ENCODE measurements at places on chromosomes 6 and 20.

DNA sequence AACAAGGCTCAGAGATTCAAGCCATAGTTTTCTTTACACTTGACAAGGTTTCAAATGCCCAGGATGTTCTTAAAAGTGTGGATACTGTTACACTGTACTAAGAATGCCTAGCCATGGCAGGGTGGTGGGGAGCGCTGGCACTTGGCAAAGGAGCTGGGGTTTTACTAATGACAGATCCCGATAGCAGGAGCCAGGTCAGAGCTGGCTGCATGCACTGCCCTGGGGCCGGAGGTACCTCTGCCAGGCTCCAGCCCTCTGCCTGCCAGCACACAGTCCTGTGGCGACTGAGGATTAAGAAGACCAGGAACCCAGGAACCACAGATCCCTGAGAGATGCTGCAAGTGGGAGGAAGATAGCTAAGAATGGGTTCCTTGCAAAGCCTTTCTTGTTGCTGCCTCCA lies 260.3 kb downstream of the ALDH8A1 start:
- DNase-seq: no peak

GRCh38 chr20:44092551-44093248 lies 94.3 kb downstream of the JPH2 start:
- DNase-seq: no peak

GRCh38 chr6:34189806-34190503 lies 44.1 kb upstream of the GRM4 start:
- DNase-seq: peak; percentile 37

GRCh38 chr6:79005024-79005423 lies 73.0 kb downstream of the PHIP start:
- no peak for DNase-seq

- no peak for DNase-seq
Measured at GRCh38 chr6:33934731-33935270, 131.0 kb upstream of the MLN start.

GRCh38 chr20:14992153-14992552 lies 654.7 kb upstream of the FLRT3 start:
- DNase-seq: no peak

DNA sequence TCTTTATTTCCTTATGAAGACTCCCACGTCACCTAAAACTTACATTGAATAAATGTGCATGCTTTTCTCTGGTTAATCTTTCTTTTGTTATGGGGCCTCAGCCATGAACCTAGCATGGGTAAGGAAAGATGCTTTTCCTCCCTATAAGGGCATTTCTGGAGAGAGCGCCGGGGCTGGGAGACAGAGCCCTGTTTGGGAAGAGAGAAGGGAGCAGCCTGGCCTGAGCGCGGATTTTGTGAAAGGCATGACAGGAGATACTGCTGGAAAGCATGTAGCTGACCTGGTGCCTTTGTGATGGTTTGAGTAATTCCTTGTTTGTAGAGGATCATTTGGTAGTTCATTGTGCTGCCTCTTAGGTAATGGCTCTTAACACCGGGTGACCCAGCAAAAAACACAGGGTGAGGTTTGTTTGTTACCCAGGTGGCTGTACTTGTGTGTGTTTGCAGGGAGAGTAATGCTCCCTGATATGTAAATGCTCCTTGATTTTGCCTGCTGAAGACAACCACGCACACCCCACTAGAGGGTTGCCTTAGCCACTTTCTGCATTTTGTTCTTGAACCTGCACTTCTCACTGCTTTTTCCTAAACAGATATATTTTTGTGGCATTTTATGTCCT lies 59.2 kb downstream of the ANKRD6 start:
- no peak for DNase-seq

Data from stimulated activated CD4-positive, alpha-beta T cell treated with anti-CD3 and anti-CD28 coated beads, TNF-alpha, amount 100 ng/mL, for 1 hour (primary cell).